Endothelial cell of umbilical vein (primary cell): ENCODE measurements at places on chromosomes 7 and 10.

GRCh38 chr7:490461-491291 is 29.0 kb downstream of the PDGFA start:
- no peak for DNase-seq

GRCh38 chr7:139108266-139109187 is 993 bp downstream of the ZC3HAV1 start:
- peak; percentile 40 for DNase-seq

GRCh38 chr10:71549766-71550533 is 153.2 kb downstream of the CDH23 start:
- DNase-seq, result no peak

DNA sequence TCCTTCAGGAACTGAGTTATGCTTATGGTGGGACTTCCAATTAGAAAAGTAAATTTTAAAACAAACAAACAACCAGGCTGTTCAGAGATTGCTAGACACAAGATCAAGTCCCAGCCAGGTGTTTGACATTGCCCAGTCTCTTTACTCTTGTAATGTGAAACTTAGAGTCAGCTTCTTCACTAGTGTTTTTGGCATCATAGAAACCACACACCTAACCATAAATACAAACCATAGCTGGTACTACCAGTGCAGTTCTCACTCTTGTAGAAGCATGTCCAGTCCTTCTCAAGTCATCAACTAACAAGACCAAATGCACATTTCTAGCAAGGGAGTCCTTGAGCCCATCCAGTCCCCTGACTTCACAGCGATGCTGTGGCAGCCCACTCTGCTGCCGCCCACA is 339.9 kb downstream of the GFRA1 start:
- no peak for DNase-seq

DNA sequence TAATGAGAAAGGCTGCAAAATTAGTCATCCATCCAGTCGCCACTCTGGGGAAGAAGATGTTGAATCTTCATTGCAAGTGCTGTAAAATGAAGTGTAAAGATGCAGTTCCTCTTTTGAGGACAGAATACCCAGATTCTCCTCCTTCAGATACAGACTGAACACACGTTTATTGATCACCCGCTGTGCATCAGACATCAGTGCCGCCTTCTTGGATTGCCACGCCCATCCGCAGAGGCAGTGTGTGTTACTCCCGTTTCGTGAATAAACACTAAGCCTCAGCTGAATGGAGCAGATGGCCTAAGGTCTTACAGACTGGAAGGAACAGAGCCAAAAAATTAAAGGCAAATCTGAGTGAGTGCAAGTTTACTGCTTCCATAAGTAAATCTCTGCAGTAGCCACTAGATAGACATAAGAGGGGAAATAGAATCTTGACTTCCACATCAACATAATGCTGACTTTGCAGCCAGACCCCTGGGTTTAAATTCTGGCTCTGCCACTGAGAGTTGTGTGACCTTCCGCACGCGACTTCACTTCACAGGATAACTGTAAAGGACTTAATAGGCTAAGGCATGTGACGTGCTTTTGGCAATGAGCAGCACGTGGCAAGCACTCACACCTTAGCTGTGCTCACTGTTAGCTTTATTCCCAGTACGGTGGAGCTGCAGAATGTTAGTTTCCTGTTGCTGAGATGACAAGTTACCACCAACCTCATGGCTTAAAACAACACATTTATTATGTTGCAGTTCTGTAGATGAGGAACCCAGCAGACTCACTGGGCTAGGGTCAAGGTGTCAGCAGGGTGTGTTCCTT is 285.9 kb downstream of the CELF2 start:
- no peak for DNase-seq

DNA sequence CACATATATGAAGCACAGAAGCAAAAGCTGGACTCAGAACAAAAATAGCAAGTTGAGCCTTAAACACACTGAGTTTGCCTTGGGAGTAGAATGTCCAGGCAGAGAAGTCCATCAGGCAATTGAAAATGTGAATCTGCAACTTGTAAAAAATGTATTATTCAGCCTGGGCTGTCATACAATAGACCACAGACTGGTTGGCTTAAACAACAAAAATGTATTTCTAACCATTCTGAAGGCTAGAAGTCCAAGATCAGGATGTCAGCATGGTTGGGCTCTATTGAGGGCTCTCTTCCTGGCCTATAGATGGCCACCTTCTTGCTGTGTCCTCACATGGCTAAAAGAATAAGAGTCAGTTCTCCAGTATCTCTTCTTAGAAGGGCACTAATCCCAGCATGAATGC is 76.5 kb upstream of the CAPZA2 start:
- DNase-seq, result no peak

GRCh38 chr10:90741926-90742565 is 115.8 kb downstream of the HTR7 start:
- DNase-seq, result peak; percentile 56

DNA sequence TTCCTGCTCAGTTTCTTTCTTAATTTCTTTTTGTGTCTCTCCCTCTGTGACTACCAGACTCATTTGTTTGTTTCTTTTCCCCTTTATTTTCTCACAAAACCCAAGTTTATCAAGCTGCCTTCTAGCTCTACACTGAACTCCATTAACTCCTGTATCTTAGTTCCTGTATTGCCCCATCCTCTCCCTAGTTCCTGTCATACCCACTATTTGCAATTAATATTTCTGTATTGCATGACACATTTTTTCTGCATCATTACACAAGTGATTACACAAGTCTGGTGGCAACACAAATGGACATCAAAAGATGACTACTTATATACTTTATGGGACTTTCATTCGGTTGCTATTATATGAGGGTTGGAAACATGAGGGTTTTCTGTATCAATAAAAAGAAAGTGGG is 26.9 kb upstream of the OR9A4 start:
- no peak for DNase-seq

DNA sequence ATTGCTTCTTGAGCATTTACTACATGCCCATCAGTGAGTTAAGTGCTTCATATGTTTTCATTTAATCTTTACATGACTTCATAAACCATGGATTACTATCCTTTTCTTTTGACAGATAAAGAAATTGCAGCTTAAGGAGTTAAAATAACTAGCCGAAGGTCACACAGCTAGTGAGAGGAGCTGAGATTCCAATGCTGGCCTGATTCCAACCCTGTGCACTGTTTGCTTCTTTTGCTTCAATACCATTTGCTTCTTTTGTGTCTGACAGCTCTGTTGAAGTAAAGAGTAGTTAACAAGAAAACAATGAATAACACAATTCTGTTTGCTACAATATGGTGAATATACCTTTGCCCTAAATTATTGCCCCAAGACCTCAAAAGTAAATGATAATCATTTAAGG is 132.4 kb downstream of the GRM3 start:
- DNase-seq, result no peak

GRCh38 chr10:89556600-89556999 is 21.2 kb upstream of the SLC16A12 start:
- DNase-seq, result no peak

- DNase-seq, result no peak
These were observed 470.8 kb downstream of the INHBA start for GRCh38 chr7:41232086-41232485.

DNA sequence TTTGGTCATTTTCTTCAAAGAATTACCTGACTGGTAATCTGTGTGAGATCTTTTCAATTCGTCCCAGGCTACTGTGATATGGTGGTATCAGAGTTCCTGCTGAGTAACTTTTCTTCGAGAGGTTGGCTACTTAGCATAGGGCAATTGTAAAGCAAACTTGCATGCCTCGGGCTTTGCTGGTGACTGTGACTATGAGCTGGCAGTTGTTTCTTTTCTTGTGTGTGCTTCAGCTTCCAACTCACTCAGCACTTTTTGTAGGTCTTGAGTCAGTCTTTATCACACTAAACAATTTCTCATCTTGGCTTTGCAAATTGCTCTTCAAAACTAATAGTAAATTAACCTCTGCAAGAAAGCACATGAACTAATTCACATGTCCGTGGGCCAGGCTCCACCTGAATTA is 44.3 kb downstream of the PRR15 start:
- no peak for DNase-seq

- no peak for DNase-seq
These were observed 103.7 kb downstream of the ZNF92 start for GRCh38 chr7:65477326-65477725.

- no peak for DNase-seq
These were observed 190.0 kb upstream of the KLF6 start for GRCh38 chr10:3975016-3975415.

GRCh38 chr10:35752469-35753461 is 110.7 kb upstream of the FZD8 start:
- DNase-seq, result no peak

DNA sequence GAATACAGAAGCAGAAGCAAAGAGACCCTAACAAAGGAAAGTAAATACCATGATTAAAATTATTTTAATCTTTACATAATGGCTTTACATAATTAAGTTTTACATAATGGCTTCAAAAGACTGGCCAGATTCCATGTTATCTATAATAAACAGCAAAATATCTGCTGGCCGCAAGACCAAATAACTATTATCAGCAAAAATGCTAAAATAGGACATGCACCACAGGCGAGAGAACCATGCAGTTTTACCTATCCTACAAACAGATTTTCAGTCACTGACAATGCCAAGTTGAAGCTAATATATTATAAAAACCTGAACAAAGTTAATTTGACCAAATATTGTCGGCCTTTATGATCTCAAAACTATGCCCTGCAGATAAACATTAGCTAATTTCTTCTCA is 34.2 kb upstream of the ANLN start:
- DNase-seq, result no peak
